ENCODE measurements at places on chromosomes 2 and 18.

DNA sequence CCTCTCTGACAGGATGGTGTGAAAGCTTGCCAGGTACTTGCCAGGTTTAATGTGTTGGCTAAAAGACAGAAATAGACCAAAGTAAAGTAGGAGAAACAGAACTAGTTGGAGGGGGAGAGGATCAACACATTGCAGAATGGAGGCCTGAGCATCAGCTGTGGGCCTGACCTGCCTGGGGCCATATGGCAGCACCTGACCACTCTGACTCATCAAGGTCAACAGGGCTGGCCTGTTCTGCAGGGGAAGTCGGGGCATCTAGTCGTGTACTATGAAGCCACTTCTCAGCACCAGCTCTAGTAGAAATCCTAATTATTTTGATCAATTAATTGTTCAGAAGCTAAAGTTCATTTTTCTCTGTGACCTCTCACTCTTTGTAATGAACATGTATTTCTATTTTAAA, 35.8 kb upstream of the NOSTRIN start:
- DNase-seq, result no peak

DNA sequence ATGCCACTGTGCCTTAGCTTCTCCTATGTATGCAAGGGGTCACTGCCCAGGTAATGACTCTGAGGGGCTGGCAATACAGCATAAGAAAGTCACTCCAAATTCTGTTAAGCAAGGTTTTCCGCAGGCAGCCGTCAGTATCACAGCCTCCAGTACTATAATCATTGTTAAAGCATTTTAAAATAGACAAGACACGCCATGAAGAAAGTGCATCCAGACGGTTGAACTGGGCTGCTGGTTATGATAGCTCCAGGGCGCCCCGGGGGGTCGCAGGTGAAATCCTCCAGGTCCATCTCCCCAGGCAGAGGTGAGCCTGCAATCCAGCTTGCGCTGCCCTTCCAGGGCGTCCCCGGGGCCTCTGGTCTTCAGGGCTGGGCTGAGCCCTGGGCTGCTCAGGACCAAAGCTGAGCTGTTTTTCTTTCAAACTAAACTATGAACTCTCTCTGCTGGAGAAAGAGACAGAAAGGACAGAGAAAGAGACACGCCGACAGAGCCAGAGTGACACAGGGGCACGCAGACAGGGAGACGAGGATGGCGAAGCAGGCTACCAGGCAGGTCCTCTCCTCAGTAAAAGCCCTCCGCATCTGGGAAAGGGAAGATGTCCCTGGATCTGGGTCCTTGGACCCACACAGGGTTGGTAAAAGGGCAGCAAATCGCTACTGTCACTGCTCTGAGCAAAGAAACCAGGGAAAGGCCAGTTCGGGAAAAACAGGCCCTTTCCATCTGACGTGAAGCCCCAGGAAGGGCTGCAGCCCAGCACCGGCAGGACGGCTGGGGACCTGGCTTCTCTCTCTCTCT, 2.1 kb upstream of the TWIST2 start:
- DNase-seq, result no peak

DNA sequence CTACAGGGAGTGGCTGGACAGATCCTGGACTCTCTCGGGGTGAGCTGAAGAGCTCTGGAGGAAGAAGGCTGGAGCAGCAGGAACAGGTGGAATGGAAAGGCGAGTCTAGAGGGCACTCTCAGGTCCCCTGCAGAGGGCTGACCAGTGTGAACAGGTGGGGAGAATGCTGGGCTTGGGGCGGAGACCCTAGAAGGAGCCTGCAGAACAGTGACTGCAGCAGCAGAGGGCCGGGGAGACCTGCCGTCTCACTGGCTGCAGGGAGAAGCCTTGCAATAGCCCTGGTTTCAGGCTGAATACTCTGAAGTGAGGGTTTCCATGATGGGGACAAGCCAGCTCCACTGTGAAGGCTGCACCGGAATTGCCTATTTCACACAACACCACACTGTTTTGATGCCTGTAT, 626.7 kb upstream of the SALL3 start:
- no peak for DNase-seq

DNA sequence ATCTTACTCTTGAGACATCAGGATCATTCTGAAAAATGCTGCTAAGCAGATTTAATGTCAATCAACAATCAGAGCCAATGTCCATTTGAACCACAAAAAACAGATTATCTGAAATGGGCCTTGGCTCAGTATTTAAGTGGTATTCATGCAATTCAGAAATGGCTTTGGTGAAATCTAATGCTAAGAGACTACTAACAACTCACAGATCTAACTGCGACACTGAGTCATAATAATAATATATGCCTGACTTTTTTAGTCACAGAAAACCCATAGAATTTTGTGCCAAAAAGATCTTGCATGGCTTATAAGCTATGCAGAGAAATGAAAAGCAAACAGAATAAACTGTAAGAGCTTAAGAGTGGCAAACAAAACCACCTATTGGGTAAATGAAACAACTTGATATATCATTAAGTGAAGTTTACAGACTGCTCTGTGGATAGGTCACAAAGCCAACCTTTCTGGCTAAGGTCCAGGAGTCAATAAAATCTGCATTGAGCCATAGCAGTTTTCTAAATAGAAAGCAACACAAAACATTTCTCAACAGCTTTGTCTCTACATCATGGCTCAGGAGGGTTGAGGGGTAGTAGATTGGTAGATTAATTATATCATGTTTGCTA, 234.3 kb downstream of the LRATD1 start:
- no peak for DNase-seq

- no peak for DNase-seq
Observed at GRCh38 chr2:50791271-50791670, 240.7 kb downstream of the NRXN1 start.

All from activated naive CD4-positive, alpha-beta T cell treated with Interleukin-2 at 50 U/mL for 16 hours (primary cell).